Mammary epithelial cell (primary cell): ENCODE measurements at places on chromosomes 11 and 22. TPM values are rescaled to one million over a fixed set of nuclear protein-coding genes. Genes with fewer than 3 reads are reported as not detected.

The SCGB1D2 gene
- not detected for polyA plus RNA-seq

The DRD4 gene
- polyA plus RNA-seq, result not detected

The HBB gene
- polyA plus RNA-seq, result not detected

The NXPE1 gene
- not detected for polyA plus RNA-seq

The ADAMTS15 gene
- 0.79 TPM for polyA plus RNA-seq

GRCh38 chr11:40054631-40055030 is 1404.8 kb downstream of the LRRC4C start:
- DNase-seq, result peak; percentile 1

GRCh38 chr11:84757711-84758110 is 869.4 kb downstream of the DLG2 start:
- DNase-seq, result no peak

GRCh38 chr11:107824668-107825369 is 33.8 kb downstream of the SLC35F2 start:
- DNase-seq, result no peak

DNA sequence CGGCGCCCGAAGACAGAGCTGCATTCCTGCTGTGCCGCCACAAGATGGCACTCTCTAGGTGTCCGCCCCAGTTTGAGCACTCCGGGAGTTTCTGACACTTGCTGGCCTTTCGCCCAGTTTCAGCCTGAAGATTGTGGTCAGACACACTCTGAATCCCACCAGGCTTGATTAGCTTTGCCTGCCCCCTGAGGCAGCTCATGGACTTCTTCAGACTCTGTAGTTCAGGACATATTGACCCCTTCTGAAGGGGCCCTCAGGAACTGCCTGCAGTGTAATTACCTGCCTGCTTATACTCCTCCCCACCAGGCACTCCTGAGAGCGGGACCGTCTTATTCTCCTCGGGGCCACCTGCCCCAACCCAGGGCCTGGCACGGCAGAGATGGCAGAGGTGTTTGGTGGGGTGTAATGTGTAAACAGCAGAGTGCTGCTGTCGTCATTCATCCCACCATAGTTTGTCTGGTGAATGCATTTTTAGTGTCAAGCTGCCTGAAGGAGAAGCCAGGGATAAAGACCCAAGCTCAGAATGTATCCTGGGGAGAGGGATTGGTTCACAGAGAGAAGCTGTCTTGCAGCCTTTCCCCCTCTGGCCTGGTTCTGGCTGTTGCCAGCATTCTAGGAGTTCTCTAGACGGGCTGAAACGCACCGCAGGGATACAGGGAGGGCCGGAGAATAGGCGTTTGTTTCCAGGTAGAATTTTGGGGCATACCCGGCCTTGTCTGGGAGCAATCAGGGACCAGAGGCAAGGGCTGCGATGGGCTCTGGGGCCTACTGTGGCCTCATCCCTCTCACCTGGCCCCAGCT is 46.4 kb downstream of the EIF3F start:
- peak; percentile 56 for DNase-seq

GRCh38 chr22:45731041-45731797 is 59.6 kb downstream of the ATXN10 start:
- peak; percentile 3 for DNase-seq

DNA sequence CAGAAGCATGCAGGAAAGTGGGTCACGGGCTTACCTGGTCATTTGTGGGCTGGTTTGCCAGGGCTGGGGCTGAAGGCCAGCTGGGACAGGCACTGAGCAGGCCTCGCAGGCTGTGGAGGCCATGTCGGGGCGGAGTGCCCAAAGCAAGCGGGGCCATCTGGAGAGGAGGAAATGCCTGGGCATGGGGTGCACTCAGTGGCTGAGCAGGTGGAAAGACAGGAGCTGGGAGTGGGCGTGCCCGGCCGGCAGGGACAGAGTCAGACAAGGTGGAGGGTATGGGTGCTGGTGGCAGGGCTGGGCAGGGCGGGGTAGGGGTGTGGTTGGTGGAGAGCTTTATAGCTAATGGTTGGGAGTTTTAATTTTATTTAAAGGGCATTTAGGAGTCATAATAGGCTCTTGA is 27.4 kb downstream of the DAGLA start:
- DNase-seq, result no peak

DNA sequence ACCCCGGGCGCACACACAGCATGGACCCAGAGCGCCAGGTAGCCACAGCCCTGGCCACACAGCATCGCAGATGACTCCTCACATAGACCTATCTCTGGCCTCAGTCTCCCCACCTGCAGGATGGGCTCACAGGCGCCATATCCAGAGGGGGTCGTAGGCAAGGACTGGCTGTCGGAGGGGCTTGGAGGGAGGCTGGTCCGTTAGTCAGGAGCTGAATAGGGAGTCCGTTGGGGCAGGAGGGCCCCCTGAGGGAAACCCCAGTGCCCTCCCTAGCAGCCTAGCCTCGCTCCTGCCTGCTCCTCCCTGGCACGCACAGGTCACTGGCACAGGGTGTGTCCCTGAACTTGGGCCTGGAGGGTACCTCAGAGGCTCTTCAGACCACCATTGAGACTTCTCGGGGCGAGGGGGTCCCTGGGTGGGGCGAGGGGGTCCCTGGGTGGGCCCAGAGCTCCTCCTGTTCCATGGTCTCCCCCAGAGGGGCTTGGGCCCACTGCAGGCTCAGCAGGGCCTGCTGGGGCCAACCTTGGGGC is 2.0 kb downstream of the PLXNB2 start:
- DNase-seq, result no peak

- DNase-seq, result no peak
Measured at GRCh38 chr11:11481371-11481770, 128.3 kb upstream of the CSNK2A3 start.

DNA sequence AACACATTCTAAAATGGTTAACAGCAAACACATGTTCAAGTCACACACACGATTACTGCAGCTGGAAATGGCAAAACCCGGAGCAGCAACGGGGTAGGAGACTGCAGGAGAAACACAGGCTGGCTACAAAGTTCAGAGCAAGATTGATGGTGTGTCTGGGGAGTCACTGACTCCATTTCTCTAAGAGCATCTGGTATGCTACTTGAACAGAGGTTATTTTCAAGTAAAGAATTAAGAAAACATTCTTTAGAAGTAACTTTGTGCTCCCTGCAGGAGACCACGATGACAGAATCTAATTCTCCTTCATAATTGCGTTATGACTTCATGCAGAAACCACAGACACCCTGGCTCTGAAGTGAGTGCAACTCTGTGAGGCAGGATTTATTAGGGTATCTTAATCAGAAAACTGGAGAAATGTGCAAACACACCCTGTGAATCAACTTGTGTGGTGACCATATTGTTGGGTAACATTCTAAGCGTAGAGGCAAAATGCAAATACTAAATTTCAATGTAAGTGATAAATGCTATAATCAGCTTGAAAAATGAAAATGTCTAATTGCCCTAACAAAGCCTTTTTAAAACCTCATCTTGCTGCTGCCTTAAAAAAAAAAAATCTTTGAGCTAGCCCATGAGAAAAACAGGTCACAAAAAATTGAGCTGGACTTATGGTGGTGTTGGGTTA is 303.0 kb downstream of the CADM1 start:
- DNase-seq, result peak; percentile 44

DNA sequence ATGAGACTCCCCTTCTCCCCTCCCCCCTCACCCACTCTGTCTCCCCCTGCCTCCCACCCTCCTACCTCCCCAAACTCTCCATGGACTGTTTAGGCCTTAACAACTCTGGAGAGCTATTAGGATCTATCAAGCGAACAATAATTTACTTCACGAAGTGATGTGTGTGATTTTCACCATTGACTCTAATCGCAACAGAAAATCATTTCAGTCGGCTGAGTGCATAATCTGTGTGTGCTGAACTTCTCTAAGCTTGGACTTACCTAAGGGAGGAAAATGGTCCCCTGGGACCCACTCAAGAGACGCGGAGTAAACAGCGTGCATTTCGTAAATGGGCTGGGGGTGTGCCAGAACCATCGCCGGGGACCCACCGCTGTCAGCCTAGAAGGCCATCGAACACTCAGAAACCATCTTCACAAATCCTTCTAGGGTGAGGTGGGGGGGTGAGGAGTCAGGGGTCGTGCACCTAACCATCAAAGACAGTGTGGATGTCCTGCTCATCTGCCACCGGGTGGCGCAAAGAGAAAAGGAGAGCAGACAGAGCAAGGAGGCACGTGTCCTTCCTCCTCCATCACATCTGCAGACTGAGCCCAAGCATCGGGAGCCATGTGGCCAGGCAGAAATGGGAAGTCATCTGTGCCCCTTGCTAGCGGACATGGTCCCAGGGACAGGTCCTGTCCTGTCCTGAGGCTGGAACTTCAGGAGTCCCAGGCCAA is 62.1 kb upstream of the NUP50 start:
- peak; percentile 15 for DNase-seq

- no peak for DNase-seq
Measured at GRCh38 chr22:45631140-45631840, 40.3 kb upstream of the ATXN10 start.

DNA sequence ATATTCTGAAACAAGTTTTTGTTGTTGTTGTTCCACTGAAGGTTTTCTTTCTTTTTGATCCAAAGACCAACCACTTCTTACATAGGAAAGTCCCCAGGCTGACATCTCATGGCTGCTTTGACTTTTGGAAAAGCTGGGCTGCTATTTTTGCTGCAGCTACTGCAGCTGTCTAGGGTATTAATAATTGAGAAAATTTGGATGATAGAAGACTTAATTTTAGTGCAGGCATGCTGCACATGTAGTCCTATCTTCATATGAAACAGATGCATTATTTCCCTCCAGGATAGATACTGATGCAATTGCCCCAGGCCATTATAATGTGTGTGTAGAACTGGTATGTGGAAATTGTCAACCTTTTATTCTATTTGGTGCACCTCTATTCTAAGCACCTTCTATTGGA is 131.4 kb downstream of the NAV2 start:
- no peak for DNase-seq

- DNase-seq, result no peak
Measured at GRCh38 chr22:30600921-30601320, 6.1 kb upstream of the TCN2 start.

GRCh38 chr11:870127-870413 is 27.4 kb downstream of the TSPAN4 start:
- DNase-seq, result no peak

DNA sequence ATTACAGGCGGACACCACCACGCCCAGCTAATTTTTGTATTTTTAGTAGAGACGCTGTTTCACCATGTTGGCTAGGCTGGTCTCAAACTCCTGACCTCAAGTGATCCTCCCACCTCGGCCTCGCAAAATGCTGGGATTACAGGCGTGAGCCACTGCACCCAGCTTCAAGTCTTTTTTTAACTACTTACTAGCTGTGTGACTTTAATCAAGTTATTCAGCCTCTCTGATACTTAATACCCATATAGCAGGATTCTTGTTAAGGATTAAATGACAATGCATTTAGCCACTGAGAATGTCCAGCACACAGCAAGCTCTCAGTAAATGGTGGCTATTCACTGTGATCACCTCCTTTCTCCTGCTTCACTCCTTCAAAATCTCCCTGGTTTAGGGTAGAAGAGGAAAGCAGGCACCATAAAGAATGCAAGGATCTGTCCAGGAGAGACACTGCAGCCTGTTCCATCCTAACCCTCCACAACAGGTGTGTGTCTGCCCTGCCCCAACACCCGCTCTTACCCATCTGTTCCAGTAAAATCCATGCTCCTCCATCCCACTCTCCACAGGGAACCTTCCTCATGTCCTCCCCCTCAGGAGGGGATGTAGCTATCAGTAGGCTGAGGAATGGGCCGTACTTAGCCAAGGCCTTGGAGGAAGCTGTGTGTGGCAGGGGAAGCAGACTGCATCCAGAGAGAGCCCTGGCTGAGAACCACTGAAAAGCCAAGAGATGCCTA is 69.3 kb downstream of the MICAL3 start:
- no peak for DNase-seq
